Activated CD4-positive, alpha-beta T cell treated with anti-CD3 and anti-CD28 coated beads, Interleukin-2, amount 50 U/mL, for 16 hours (primary cell): ENCODE measurements at places on chromosomes 7 and 10.
A peak's percentile ranks its signal among the peaks of the same experiment; 100 is the strongest.

DNA sequence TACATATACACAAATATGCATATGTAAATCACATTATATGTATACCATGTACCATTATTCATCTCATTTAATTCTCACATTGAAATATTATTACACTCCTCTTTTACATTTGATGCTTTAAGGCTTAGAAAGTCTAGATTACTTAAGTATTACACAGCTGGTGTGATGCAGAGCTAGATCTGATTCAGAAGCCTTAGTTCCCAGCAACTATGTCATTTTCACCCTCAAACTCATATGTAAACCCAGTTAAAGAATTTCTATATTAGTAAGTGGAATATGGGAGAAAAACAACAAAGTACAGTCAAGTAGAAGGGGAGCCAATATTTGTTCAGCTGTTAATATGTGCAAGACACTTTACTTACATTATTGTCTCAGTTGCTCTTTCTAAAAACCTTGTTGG, 74.3 kb upstream of the CSTF2T start:
- DNase-seq = no peak

- no peak for DNase-seq
Observed at GRCh38 chr10:72386916-72387586, 32.3 kb upstream of the DNAJB12 start.

DNA sequence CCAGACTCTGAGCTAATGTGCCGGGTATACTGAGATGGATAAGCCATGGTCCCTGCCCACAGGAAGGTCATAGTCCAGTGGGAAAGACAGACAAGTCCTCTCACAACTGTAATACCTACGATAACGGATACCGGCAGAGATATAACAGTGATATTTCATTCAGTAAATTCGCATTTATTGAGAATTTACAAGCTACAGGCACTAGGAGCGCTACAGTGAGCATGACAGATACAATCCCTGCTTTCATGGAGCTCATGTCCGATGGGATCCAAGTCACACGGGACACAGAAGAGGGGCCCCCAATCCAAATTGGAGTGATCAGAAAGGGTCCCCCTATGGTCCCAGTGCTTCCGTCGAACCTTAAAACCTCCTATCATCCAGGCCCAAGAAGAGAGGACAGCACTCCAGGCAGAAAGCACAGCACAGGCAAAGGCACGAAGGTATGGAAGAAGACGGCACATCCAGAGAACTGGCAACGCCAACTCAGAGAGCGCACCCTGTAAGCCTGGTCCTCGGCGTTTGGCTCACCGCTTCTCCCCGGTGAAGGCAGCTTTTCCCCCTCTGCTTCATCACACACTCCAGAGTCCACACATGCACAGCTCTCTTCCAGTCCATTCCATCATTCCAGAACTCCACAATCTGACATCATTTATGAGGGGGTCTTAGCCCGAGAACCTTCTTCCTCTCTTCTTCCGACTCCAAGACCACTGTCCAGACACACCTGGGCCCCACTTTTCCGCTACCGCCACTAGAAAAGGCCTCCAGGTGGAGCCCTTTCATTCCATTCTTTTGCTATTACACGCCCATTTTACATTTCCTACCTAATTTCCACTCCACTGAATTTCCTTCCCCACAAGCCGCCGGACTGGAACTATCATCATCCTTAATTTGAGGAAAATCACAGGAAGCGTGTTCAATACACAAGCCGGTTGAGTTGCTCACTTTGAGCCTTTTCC, 47.8 kb upstream of the NKX2-3 start:
- DNase-seq = no peak

GRCh38 chr10:12097791-12098190, 29.0 kb downstream of the DHTKD1 start:
- DNase-seq = no peak

DNA sequence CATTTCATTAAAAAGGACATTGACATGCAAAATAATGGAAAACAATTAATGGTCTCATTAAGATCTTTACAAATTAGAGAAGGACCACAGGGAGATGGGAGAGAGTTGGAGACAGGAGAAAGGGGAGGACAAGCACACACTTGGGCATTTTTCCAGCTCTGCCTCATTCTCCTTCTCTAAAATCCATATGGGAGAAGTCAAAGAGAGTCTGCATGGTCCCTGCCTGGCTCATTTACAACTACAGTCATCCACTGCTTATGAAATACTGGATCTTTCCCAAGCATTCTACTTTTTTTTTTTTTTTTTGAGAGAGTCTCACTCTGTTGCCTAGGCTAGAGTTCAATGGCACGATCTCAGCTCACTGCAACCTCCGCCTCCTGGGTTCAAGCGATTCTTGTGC, 518.9 kb upstream of the CELF2 start:
- DNase-seq = no peak

GRCh38 chr7:142792129-142792528, 21.4 kb downstream of the PRSS2 start:
- DNase-seq = no peak

DNA sequence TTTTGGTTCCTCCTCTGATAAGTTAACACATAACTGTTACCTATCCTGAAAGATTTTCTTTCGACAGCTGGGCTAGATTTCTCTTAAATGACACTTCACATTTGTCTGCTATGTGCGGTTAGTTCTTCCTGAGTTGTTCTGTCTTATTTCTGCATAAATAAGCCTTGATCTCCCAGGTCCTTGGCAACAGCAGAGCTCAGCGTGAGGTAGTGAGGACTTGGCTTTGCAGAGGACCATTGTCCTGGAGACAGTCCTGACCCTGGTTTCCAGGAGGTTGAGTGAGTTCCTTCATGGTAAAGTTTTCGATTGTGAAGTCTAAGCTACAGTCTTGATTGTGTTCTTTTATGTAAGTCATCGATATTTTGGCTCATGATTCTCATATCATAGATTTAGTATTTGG, 23.7 kb downstream of the SND1 start:
- no peak for DNase-seq

DNA sequence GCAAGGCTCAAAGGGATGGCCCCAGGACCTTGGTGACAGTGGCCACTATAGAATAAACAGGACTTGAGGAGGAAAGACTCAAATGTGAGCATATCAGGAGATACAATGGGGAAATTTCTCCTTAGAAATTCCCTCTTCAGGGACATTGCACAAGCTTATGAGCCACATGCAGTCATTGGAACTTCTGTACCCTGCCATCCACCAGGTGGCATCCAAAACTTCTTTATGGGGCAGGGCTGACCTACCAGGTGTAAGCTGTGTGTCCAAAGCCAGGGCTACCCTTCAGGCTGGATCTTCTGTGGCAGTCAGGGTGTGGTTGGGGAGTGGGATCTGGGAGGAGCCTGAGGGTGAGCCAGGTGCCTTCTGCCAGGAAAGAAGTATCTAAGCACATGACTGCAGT, 36.6 kb upstream of the LRRC18 start:
- DNase-seq = peak; percentile 16

DNA sequence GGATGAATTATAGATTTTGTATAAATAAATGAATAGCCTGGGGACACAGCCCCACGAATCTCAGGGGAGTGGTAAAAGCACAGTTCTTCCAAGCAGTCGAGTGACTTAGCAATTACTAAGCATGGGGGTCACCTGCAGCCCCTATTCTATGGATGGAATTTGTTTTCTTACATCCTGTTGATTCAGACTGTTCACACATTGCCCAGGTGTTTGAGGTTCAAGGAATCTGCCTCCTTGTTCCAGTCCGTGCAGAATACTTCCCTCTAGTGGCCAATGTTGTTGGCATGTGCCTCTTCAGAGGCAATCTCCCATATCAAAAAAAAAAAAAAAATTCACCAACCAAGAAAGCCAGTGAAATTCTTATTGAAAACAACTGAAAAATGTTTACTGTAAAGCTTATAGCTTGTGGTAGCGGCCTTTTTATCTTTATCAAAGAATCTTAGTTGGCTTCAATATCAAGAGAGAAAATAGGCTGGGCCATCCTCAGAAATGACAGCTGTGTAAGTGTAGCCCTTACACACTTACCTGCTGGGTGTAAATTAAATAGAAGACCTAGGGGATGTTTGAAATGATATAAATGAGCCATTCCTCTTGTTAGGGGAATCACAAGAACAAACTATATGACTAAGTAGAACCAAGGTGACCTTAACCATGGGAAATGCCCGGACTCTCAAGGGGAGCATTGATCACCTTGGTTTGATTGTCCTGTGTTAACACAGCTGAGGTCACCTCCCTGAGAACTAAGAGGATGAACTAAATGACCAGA, 7.8 kb downstream of the LIPM start:
- DNase-seq = peak; percentile 64

DNA sequence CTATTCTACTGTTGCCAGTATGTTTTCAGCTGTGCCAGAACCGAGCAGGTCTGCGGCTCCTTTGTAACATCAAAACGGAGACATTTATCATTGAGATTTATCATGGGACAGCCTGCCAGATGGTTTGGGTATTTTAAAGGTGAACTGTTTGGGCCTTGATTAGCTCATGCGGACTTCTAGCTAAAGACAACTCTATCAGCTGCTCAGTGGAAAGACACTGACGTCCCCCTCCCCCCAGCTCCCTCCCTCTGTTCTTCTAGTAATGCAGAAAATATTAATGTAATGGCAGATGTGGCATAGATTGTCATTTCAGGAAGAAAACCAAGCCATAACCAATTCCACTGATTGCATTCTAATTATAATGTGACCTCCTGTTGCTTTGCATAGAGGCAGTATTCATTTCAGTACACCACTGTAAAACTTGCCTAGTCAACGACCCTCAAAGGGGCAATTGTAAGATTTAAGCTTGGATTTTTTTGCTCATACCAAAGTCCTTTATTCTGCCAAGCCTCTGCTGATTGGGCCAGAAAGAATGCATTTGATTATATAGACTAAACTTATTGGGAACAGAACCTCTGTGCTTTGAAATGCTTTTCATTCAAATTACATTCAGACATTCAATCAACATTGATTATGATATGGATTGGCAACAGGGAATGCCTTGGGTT, 966.8 kb downstream of the LRMDA start:
- no peak for DNase-seq

- peak; percentile 88 for DNase-seq
Observed at GRCh38 chr7:17952387-17952786, 12.1 kb upstream of the SNX13 start.

DNA sequence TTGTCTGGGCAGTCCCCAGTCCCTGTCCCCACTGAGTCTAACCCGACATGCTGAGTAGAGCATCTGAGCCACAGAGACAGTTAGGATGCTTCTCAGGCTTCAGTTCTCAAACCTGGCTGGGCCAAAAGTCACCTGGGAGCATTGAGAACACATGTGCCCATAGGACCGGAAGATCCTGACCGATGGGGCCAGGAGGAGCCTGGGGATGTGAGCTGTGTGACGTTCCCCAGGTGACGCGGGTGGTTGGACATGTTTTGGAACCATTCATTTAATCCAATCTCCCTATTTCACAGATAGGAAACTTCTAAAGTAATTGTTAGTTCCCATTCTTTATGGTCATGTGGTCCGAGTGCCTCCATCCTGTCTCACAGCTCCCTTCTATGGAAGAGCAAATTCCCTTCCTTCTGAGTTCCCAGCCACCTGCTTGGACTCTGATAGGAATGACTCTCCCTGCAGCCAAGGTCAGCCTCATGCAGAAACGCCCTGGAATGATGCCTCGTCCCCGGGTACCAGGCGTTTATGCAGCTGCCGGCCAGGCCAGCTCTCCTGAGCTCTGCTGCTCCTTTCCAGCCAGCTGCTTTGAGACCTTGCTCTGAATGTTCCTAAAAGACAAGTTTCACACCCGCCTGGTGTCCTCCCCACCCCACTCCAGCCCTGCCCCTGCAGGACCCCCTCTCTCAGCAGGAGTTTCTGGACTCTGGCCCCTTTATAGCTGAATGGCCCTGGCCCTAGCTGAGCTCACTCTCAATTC, 166.5 kb upstream of the RHEB start:
- no peak for DNase-seq

DNA sequence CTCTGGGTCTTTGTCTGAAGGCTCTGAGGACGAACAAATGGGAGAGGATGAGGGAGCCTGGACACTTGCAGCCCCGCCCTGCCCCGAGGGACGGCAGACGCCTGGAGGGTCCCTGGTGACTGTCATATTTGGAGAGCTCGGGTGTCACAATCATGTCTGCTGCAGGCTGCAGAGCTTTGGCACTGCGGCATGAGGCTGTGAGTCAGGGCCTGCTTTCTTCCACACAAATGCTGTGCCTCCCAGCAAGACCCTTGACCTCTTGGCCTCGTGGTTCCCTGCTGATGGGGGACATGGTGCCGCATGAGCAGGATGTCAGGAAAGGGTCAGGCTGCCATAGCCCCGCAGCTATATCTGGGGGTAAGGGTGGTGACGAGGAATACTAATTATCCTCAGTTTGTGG, 64.9 kb upstream of the PPIF start:
- no peak for DNase-seq

GRCh38 chr7:102935450-102936115, 22.8 kb downstream of the LRRC17 start:
- no peak for DNase-seq

- no peak for DNase-seq
Observed at GRCh38 chr7:44515590-44516268, 25.3 kb upstream of the NUDCD3 start.

DNA sequence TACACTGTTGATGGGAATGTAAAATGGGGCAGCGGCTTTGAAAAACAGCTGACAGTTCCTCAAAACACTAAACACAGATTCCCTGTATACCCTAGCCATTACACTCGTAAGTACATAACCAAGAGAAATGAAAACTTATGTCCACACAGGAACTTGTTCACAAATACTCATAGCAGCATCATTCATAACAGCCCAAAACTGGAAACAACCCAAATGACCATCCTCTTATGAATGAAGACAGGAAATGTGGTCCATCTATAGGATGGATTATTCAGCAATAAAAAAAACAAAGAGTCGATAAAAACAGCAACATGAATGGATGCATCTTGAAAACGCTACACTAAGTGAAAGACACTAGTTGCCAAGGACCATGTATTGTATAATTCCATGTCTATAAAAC, 23.7 kb downstream of the NMT2 start:
- no peak for DNase-seq

GRCh38 chr7:140209866-140210609, 33.3 kb upstream of the KDM7A start:
- peak; percentile 91 for DNase-seq

GRCh38 chr7:41189866-41190265, 513.0 kb downstream of the INHBA start:
- DNase-seq = no peak

DNA sequence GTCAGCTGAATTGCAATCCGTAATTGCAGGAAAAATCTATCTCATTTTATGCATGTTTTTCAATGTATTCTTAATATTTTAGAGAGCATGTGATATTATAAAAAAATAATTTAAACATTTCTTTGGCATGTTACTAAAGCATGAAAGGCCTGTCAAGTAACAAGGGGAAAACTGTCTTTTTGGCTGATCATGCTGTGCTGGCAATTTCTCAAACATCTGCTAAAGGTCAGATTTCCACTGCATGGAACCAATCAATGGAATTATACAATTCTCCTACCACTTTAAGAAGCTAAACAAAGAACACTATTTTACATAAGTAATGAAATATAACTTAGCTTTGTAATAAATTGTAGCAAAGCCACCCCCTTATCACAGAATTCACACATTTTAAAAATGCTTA, 49.4 kb downstream of the JMJD1C start:
- DNase-seq = no peak

GRCh38 chr7:151838861-151839381, 38.0 kb downstream of the PRKAG2 start:
- DNase-seq = peak; percentile 78

GRCh38 chr7:102300643-102301221, 14.1 kb downstream of the SH2B2 start:
- DNase-seq = no peak
